ENCODE measurements at places on chromosomes 7 and 10.

- no peak for DNase-seq
Measured at GRCh38 chr7:29297194-29297890, 102.8 kb downstream of the CHN2 start.

GRCh38 chr10:97593421-97593820, 3.9 kb downstream of the C10orf62 start:
- no peak for DNase-seq

GRCh38 chr7:70415179-70415972, 716.6 kb upstream of the GALNT17 start:
- DNase-seq, result no peak

DNA sequence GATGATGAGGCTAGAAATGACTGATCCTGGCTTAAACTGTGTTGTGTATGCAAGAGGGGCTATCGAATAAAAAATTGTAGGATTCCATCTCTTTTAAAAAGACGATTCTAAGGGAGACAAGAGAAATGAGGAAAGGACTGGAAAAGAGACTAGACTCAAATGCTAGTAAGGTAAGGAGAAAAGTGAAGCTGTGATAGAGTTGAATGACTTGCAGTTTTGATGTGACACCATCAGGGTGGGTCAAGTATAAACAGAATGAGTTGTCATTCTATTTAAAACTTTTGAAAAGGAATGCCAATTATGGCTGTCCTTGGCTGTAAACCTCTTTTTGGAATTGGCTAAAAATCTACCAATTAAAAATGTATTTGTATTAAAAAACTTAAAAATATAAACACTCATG, 184.5 kb upstream of the PHF14 start:
- DNase-seq, result no peak

GRCh38 chr10:128140425-128140824, 14.2 kb upstream of the MKI67 start:
- no peak for DNase-seq

- DNase-seq, result no peak
Measured at GRCh38 chr7:87712571-87712970, 84.4 kb downstream of the RUNDC3B start.

- no peak for DNase-seq
Measured at GRCh38 chr7:99399597-99399996, 8.8 kb downstream of the PDAP1 start.

GRCh38 chr7:151776446-151776845, 100.5 kb downstream of the PRKAG2 start:
- DNase-seq, result no peak

DNA sequence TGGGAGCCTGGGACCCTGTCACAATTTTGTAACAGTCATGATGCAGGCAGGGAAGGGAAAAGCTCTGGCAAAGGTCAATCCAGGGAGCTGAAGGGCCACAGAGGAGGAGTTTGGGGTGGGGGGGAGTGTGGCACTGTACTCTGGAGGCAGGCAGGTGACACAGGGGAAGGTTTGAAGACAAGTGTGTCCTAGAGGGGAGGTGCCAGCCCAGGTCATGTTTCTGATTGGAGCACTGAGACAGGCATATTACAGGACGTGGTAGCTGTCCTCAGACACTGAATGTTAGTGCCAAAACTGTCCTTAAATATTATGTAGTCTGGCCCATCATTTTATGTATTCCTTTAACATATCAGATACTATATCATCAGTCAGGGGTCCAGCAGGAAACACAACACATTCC, 75.6 kb upstream of the LRRC4 start:
- no peak for DNase-seq

GRCh38 chr7:68421712-68422111, 1176.6 kb upstream of the AUTS2 start:
- DNase-seq, result no peak

All from stimulated activated naive CD8-positive, alpha-beta T cell treated with anti-CD3 and anti-CD28 coated beads, Interleukin-15, amount 100 ng/mL, for 72 hours (primary cell).